Ascending aorta (tissue), 2 donors: ENCODE measurements at places on chromosomes 13 and 19. TPM values are rescaled to one million over a fixed set of nuclear protein-coding genes. Genes with fewer than 3 reads are reported as not detected.

GRCh38 chr19:43433358-43433673 is 18.6 kb downstream of the TEX101 start:
- no peak overlapping the region for H3K4me3 ChIP-seq
- H3K27ac ChIP-seq = no peak overlapping the region
- no peaks in the 10 kb centered on the region for H3K27me3 ChIP-seq
- DNase-seq = no peak
- H3K4me1 ChIP-seq = no peaks in the 10 kb centered on the region

- peaks cover 27% of the 10 kb centered on the region for H3K36me3 ChIP-seq
- no peak overlapping the region for H3K4me3 ChIP-seq
- no peak for DNase-seq
- H3K27ac ChIP-seq = no peak overlapping the region
- H3K27me3 ChIP-seq = no peaks in the 10 kb centered on the region
- H3K4me1 ChIP-seq = no peaks in the 10 kb centered on the region
Measured at GRCh38 chr13:20810808-20811207, 37.0 kb upstream of the EEF1AKMT1 start.

PLPP2 gene
- 55.3 TPM for total RNA-seq

GRCh38 chr19:1470305-1471009 is 8.6 kb downstream of the C19orf25 start:
- peaks cover 37% of the 10 kb centered on the region for H3K4me1 ChIP-seq
- DNase-seq = no peak
- peaks cover 66% of the 10 kb centered on the region for H3K27me3 ChIP-seq
- H3K4me3 ChIP-seq = peak overlapping the region; percentile 23
- peaks cover 11% of the 10 kb centered on the region for H3K36me3 ChIP-seq

GRCh38 chr19:2355168-2356035 is 4.7 kb upstream of the TMPRSS9 start:
- H3K4me1 ChIP-seq = no peaks in the 10 kb centered on the region
- H3K36me3 ChIP-seq = peaks cover 13% of the 10 kb centered on the region
- H3K4me3 ChIP-seq = no peak overlapping the region
- DNase-seq = no peak

DNA sequence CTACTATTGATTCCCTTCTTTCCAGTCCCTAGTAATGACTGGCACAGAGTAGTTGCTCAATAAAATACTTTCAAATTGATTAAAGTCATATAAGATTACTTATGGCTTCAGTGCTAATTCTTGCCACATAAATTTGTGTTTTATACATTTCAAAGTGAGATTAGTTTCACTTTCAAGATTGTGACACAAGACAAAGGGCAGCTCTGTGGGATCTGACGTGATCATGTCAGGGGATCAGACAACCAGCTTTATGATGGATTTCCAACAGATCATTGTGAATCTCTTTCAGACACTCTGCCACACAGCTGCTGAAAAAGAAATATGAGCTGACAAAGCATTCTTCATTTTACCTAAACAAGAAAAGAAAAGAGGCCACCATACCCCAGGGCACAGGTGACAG is 73.4 kb upstream of the POMP start:
- no peaks in the 10 kb centered on the region for H3K27me3 ChIP-seq
- H3K4me3 ChIP-seq = no peak overlapping the region
- H3K4me1 ChIP-seq = no peaks in the 10 kb centered on the region
- no peaks in the 10 kb centered on the region for H3K36me3 ChIP-seq
- DNase-seq = no peak

DNA sequence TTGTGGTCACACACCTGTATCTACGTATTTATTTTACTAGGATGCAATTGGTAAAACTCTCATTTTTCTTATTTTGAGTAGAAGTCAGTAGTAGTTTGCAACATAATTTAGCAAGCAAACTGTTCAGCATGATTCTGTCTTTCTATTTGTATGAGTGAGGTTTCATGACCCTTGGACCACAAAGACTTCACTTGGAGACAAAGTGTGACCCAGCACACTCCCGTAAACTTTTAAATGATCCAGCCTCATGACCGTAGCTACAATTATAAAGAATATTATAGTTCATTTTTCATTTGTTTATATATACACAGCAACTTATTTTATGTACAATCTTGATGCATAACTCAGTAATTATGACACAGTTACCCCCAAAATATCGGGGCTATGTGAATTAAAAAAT is 86.5 kb downstream of the ERCC5 start:
- H3K36me3 ChIP-seq = no peaks in the 10 kb centered on the region
- no peaks in the 10 kb centered on the region for H3K4me1 ChIP-seq
- DNase-seq = no peak
- no peak overlapping the region for H3K27ac ChIP-seq

FFAR2 gene
- total RNA-seq = not detected
